ENCODE measurements at places on chromosomes 2 and 18. TPM values are rescaled to one million over a fixed set of nuclear protein-coding genes. Genes with fewer than 3 reads are reported as not detected.

The LGALSL gene
- 1.7 TPM for total RNA-seq

The EMILIN1 gene
- total RNA-seq: 26.5 TPM

The LCT gene
- total RNA-seq: under 0.01 TPM

The SERPINB11 gene
- not detected for total RNA-seq

The WDCP gene
- 18.6 TPM for total RNA-seq

The CARF gene
- 3.1 TPM for total RNA-seq

The KIAA2012 gene
- under 0.01 TPM for total RNA-seq

The CRYGD gene
- not detected for total RNA-seq

The RAB12 gene
- 14.9 TPM for total RNA-seq

The C18orf54 gene
- 3.0 TPM for total RNA-seq

The DTNB gene
- 3.6 TPM for total RNA-seq

The ASB18 gene
- not detected for total RNA-seq

The SKA1 gene
- 13.9 TPM for total RNA-seq

All from IMR-90 (cell line).